ENCODE measurements at places on chromosomes 5 and 9.

- DNase-seq, result no peak
Observed at GRCh38 chr9:118419676-118420075, 715.5 kb downstream of the TLR4 start.

DNA sequence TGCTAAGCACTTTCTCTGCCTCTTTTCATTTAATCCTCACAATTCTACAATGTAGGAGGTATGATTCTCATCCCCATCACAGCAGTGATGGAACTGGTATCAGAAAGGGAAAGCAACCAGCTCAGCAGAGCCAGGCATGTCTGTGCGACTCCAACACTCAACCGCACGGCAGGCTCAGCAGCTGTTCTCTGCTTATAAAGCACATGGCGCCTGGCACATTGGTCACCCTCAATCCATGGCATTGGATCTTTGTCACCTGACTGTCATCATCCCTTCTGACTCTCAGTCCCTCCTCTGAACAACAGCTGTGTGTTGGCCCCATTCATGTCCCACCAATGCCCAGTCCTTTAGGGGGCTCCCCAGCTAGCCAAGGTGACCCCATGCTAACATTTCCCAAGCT lies 45.1 kb upstream of the HAND1 start:
- no peak for DNase-seq

GRCh38 chr5:138109463-138110265 lies 25.8 kb downstream of the WNT8A start:
- peak; percentile 69 for DNase-seq

- DNase-seq, result no peak
Observed at GRCh38 chr5:35158622-35159369, 71.5 kb downstream of the PRLR start.

DNA sequence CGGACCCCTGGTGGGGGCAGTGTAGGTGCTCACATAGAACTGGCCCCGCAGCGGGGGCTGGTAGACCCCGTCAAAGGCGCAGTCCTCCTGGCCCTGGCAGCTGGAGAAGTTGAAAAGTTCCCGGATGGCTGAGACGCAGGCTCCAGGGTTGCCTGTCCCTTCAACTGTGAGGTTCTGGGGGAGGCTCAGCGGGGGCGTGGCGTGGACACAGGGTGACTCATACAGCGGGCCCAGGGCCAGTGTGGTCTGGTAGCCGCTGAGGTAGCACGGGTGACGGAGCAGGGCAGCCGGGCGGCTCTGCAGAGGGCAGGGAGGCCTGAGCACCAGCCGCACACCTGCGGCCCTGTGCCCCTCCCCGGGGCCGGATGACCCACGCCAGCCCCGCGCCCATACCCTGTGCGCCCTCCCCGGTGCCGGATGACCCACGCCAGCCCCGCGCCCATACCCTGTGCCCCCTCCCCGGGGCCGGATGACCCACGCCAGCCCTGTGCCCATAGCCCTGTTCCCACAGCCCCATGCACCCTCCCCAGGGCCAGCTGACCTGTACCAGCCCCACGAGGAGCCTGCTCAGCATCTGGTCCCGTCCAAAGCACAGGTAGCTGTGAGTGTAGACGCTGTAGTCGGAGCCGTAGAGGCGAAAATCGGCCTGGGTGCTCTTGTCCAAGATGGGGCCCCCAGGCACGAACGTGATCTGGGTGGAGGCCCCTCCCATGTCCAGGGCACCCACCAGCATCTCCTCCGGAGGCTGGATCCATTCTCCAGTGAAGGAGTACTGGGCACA lies 5.0 kb downstream of the ENTPD8 start:
- peak; percentile 94 for DNase-seq

DNA sequence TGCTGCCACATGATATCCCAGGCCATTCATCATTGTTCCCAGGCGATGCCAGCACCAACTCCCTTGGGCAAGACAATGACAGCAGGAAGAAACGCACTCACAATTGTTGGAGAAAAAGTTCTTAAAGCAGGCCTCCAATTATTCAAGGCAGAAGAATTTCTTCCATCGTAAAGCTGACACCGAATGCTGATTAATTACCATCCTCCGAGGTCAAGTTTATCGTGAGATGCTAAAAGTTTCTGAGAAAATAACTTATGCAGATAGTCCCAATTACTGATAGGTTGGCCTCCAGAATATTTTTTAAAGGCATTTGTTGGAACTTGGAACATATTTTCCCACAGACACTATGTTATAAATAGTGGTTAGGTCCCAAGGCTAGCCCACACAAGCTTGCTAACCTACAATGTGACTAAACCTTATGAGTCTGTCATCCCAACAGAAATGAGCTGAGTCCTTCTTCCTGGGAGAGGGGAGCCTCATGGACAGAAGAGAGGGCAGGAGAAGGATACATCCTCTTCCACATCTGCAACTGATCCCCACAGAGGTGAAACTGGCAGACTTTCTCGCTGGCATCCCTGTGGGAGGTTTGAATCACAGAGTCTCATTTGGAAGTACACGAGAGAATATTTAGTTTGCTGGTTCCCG lies 202.4 kb upstream of the TBC1D2 start:
- peak; percentile 38 for DNase-seq

GRCh38 chr9:111658943-111659342 lies 2.5 kb upstream of the GNG10 start:
- DNase-seq, result no peak

DNA sequence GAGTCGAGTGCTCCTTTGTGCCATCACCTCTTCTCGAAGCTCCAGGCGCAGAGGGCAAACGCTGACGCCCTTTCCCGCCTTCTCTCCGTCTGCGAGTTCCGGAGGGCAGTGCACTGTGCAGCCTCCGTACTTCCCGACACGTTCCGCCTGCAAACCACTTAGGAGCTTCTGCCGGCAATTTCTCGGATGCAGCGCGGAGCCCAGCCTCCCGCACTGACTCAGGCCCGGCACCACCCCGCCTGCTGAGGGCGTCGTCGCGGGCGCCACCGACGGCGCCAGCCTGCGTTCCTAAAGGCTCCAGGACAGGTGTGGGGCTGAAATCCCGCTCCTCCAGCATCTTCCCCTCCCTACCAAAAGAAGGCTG lies 9.3 kb upstream of the TRIM36 start:
- no peak for DNase-seq

All from M059J (cell line).